ENCODE measurements at places on chromosomes 4 and X.

- no peak for DNase-seq
These were observed 6.9 kb downstream of the MOB1B start for GRCh38 chr4:70908993-70909556.

GRCh38 chr4:22416403-22416802, 99.5 kb downstream of the ADGRA3 start:
- no peak for DNase-seq

DNA sequence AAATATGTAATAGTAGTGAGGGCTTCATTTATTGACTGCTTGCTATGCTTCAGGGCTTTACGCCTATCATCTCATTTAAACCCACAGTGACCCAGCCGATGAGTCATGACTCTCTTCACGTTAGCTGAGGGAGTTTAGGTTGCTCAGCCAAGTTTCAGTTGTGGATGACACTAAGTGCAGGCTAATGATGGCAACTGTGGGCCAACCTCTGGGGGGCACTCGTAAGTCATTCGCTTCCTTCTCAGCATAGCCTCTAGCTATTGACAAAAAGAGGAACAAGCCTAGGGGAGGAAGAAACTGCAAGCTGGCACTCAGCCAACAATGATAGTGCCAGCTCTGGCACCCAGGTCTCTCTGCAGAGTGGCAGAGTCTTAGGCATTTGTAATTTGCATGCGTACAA, 325.0 kb downstream of the ARHGAP10 start:
- DNase-seq = peak; percentile 42

DNA sequence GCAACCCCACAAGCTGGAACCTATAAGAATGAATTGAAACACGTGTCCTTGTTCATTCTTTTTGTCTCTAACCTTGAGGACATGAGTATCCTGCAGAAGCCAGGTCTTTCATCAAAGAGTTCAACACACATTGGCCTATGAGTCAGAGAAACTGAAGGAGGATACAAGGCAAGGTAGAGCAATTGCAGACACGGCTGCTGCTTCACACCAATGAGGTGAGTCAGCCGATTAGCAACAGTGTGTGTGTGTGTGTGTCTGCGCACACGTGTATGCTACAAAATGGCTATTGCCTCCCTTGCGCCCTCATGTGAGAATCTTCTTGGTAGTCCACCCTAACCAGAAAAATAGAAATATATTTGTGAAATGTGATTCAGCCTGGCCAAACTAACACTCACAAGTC, 1477.7 kb upstream of the IGFBP7 start:
- DNase-seq = no peak

GRCh38 chrX:97909245-97909644, 1025.5 kb downstream of the RPA4 start:
- no peak for DNase-seq

- no peak for DNase-seq
These were observed 42.5 kb downstream of the SLC39A8 start for GRCh38 chr4:102302762-102303161.

- no peak for DNase-seq
These were observed 93.7 kb downstream of the MXRA5 start for GRCh38 chrX:3252744-3253143.

GRCh38 chr4:153258750-153259149, 54.5 kb downstream of the TRIM2 start:
- no peak for DNase-seq

DNA sequence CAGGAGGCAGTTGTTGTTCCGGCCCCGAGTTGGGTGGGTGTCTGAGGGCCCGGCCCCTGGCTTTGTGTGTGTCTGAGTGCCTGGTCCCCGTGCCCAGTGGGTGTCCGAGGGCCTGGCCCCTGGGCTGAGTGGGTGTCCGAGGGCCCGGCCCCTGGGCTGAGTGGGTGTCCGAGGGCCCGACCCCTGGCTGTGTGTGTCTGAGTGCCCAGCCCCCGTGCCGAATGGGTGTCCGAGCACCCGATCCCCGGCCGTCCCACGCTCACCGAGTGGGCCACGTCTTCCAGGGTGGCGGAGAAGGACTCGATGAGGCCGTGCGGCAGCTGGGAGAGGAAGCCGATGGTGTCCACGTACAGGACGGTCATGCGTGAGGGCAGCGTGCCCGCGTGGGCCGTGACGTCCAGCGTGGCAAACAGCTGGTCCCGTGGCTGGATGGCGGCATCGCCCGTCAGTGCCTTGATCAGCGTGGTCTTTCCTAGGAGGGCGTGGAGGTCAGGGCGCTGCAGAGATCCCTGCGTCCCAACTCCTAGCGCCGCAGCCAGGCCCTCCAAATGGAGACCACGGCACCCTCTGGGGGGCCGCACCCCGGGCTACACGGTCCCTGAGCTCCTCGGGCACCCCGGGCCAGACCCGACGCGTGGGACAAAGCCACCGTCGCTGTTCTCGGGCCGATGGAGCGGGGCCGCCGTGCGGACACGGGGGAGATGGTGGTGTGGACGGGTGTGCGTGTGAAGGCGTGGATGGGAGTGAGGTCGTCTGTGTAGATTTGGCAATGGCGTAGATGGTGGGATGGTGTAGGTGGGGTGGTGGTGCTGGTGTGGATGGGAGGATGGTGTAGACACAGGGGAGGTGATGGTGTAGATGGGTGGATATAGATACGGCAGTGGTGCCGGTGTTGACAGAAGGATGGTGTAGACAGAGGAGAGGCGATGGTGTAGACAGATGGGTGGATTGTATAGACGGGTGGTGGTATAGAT, 7.2 kb downstream of the GTPBP6 start:
- no peak for DNase-seq

- DNase-seq = no peak
These were observed 226.5 kb downstream of the MID1 start for GRCh38 chrX:10393899-10394298.

- no peak for DNase-seq
These were observed 65.6 kb upstream of the PGM2 start for GRCh38 chr4:37760840-37761239.

DNA sequence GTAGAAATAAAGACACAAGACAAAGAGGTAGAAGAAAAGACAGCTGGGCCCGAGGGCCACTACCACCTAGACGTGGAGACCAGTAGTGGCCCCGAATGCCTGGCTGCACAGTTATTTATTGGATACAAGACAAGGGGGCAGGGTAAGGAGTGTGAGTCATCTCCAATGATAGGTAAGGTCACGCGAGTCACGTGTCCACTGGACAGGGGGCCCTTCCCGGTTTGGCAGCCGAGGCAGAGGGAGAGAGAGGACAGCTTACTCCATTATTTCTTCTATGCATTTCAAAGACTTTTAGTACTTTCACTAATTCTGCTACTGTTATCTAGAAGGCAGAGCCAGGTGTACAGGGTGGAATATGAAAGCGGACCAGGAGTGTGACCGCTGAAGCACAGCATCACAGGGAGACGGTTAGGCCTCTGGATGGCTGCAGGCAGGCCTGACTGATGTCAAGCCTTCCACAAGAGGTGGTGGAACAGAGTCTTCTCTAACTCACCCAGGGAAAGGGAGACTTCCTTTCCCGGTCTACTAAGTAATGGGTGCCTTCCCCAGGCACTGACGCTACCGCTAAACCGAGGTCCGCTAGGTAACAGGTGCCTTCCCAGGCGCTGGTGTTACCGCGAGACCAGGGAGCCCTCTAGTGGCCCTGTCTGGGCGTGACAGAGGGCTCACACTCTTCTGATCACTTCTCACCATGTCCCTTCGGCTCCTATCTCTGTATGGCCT, 44.9 kb downstream of the ZBTB49 start:
- DNase-seq = peak; percentile 44

DNA sequence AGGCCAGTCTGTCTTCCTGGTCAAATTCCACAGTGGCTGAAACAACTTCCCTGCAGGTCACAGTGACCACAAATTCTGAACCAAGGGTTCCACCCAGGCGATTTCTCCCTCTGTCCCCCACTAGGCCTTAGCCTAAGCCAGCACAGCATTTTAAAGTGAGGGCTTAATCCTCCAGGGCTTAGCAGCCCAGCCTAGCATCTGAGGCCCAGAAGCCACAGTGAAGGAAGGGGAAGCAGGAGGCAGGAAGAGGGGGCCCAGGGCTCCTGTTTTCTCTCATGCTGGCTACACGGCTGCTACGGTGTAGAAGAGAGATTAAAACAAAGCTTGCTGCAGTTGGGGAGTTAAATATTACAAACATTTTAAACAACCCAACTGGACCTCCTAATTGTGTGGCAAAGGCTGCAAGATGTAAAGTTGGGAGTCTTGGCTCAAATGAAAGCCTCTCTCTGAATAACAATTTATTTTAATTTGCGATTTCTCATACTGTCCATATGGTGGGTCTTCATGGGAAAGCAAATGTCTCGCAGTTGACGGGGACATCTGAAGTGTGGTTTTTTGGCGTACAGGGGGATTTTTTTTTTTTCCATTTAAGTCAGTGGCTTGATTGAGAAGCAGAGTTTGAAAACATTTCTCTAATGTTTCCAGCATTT, 170.8 kb upstream of the RAI2 start:
- no peak for DNase-seq

DNA sequence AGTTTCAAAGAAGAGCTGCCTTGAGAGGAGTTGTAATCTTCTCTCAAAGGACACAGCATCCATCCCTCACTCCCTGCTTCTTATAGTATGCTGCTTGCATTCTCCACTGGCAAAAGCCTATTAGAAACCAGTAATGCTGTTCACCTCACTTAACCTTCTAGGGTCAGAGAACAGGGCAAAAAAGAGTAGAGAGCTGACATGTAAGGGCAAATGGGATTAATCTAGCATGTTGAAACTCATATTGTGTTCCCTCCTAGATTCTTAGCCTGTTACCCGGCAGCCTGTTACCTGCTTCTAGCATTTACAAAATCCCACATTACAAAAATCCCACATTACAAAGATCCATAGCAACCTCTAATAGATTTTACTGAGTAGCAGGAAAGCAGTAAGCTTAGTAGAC, 244.7 kb downstream of the SLC7A11 start:
- no peak for DNase-seq

- no peak for DNase-seq
These were observed 153.5 kb downstream of the KCNIP4 start for GRCh38 chr4:21795091-21795490.

GRCh38 chrX:143663755-143664154, 27.9 kb upstream of the SLITRK4 start:
- no peak for DNase-seq

GRCh38 chr4:66376396-66376795, 706.1 kb upstream of the EPHA5 start:
- no peak for DNase-seq

DNA sequence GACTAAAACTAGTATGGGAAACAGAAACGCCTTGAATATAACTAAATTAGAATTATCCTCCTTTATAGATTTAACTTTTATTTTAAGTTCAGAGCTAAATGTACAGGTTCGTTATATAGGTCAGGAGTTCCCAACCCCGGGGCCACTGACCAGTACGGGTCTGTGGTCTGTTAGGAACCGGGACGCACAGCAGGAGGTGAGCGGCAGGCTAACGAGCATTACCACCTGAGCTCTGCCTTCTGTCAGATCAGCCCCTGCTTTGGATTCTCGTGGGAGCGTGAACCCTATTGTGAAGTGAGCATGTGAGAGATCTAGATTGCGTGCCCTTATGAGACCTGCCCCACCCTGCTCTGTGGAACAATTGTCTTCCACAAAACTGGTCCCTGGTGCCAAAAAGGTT, 51.0 kb downstream of the FAT4 start:
- no peak for DNase-seq

DNA sequence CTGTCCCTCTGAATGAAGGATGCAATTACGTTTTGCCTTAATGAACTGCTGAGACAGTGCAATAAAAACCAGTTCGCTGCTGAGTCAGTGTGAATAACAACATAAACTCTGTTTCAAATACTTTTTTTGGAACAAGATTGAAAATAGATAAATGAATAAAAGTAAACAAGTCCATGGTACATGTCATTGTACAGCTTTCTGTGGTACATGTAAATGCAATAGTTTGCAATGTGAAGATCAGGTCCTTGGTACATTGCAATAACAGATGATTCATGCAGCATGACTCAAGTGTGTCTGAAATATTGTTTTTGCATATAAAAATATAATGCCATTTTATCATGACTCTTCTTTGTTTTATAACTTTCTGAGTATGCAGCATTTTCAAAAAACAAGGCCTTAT, 193.4 kb upstream of the PACRGL start:
- DNase-seq = no peak

DNA sequence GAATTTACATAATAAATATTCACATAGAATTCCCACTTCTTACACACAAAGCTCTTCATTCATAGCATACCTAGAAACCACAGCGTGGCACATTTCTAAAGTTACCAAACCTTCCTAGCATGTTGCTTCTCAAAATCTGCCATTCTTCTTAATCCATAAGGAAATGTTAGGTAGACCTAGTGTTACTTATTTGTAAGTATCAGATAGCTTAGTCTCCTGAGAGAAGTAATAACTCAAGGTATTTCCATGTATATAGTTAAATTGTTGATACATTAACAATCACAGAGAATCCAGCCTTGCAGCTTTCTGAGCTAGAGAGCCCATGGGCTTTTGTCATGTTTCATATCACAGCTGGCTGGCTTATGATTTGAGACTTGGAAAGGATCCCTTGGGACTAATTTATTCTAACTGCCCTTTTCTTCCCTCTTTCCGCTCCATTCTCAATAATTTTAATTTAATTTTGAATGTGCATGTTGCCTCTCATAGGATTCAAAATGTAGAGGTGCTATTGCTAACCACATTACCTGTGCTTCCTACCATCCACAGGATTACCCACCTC, 17.6 kb downstream of the SH3RF1 start:
- no peak for DNase-seq

DNA sequence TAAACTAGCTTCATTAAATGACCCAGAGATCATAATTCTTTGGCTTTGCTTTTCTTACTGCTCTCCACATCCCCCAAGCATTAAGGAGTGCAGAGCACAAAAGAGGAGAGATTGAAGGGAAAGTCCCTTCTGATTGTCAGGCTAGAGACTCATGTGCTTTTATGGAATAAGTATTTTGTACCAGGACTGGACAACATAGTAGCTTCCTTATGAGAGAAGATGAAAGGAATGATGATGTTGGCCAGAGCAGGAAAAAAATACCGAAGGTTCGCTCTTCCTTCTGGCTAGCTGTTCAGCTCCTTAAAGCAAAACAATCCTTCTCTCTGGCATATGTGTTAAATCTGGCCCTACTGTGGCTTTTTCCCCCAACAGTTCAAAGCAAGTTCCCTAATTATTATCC, 53.1 kb downstream of the HOPX start:
- DNase-seq = no peak

- DNase-seq = no peak
These were observed 72.0 kb downstream of the PRPS1 start for GRCh38 chrX:107700317-107700774.

GRCh38 chrX:21800344-21800770, 39.1 kb upstream of the MBTPS2 start:
- no peak for DNase-seq

DNA sequence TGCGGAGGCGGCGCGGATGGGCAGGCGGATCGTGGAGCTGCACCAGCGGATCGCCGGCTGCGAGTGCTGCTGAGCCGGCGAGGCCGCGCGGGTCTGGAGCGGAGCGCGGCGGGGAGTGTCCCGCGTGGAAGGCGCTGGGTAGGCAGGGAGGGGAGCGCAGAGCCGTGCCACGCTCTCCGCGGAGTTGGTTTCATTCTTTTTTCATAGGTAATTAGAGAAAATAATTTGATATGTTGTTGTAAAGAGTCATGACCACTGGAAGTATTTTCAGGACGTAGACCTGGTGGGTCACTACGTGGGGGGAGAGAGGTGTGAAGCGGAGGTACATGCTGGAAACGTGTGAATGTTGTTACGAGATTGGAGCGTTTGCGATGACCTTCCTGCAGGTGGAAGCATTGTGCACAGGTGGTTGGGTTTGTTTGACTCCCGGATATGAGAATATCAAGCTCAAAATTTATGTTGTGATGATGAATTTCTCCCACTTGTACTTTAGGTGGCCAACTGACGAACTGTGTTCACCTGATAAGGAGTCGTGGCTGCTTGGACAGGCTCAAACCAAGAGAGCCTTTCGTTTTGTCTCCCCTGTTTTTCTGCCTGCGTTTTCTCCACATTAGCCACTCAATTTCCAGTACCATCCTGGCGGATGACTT, 19.1 kb upstream of the S100P start:
- peak; percentile 48 for DNase-seq

All from activated CD8-positive, alpha-beta memory T cell treated with anti-CD3 and anti-CD28 coated beads for 4 hours (primary cell).